ENCODE measurements at places on chromosomes 2 and 18.

DNA sequence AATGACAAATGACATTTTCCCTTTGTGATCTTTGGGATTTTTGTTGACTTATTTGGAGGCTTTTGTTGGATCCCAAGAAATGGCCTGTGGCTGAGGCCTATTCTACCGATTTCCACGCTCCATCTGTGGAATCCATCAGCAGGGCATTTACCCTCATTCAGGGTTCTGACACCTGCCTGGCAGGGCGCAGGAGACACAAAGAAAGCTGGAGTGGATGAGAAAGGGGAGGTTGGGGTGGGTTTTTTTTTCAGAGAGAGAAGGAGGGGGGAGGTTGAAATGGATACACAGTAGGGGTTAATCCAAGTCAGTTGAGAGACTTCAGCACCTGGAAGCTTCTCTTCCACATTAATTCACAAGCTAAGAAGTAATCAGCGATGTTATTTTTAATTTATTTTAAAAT, 59.7 kb downstream of the PAX3 start:
- no peak for DNase-seq

DNA sequence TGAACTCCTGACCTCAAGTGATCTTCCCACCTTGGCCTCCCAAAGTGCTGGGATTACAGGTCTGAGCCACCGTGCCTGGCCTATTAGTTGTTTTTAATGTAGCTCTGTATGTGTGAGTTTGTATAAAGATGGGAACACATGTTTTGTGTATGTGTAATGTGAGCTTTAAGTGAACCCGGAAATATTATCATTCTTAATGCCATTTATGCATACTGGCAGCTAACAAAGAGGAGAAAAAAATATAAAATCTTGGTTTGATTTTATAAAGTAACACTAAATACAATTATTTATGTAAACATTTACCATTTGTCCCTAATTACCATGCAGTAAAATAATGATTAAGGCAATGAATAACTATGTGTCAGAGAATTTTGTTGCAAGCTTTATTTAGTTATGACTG, 9.1 kb upstream of the CKAP2L start:
- DNase-seq = no peak

GRCh38 chr2:27591745-27592144, 8.9 kb downstream of the ZNF512 start:
- DNase-seq = no peak

DNA sequence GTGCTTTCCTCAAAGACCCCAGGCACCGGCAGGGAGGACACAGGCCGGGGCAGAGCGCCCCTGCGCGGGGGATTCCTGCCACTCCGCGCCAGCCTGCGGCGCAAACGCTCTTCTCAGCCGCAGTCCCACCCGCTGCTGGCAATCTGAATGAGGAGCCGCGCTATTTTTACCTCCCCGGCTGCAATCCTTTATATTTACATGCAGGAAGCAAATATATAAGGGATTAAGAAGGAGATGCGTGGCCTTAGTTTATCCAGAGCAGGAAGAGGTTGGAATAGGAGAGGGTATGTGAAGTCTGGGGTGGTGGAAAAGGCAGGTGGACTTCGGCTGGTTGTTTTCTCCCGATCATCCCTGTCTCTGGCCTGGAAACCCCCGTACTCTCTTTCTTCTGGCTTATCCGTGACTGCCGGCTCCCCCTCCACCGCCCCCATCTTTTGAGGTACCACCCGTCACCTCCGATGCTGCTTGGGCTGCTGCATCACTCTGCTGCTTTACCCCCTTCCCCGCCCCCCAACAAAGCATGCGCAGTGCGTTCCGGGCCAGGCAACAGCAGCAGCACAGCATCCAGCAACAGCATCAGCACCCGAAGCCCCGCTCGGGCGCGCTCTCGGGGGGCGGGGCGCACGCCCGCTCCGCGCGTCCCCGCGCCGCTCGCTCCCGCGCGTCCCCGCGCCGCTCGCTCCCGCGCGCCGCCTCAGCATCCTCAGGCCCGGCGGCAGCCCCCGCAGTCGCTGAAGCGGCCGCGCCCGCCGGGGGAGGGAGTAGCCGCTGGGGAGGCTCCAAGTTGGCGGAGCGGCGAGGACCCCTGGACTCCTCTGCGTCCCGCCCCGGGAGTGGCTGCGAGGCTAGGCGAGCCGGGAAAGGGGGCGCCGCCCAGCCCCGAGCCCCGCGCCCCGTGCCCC, at the start of gene ADAM23:
ADAM23 (plus strand) TSS at position 700 of the 902 bp plus-strand sequence. CDS start 335 bp downstream, outside the sequence.
- DNase-seq = peak; percentile 47

GRCh38 chr2:19577723-19578122, 219.3 kb upstream of the OSR1 start:
- no peak for DNase-seq

DNA sequence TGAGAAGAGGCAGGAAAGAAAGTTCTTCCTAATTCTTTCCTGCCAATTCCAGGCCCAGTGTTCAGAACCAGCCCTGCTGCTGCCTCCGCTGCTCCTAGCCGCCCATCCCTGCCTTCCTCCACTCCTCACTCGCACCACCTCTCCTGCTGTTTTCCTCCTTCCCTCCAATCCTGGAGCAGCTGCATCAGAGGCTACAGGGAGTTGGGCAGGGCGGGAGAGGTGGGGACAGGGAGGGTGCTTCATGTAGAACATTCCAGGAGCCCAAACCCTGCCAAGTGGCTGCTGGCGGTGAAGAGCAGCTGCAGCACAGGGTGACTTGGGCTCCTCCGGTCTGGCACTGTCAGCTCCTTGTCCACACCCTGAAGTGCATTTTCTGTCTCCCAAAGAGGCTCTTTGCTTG, 176.3 kb downstream of the TNS1 start:
- no peak for DNase-seq

DNA sequence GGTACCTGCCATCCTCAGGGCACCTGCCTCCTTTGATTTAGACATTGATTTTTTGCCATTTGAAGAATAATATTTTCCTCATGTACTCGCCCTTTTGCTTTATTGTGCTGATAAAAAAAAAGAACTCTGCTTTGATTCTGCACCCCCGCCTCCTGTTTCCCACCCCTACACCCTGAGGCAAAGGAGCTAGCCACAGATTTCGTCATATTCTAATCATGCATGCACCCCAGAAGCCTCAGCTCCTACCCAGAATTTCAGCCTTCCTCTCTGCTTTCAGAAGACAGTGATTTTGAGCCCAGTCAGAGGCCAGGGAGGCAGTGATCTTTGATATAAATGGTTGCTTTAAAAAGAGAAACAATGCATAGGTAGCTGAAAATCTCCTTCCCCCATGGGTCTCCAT, 329.0 kb downstream of the PTPRM start:
- no peak for DNase-seq

GRCh38 chr2:5851410-5851809, 159.2 kb downstream of the SOX11 start:
- no peak for DNase-seq

DNA sequence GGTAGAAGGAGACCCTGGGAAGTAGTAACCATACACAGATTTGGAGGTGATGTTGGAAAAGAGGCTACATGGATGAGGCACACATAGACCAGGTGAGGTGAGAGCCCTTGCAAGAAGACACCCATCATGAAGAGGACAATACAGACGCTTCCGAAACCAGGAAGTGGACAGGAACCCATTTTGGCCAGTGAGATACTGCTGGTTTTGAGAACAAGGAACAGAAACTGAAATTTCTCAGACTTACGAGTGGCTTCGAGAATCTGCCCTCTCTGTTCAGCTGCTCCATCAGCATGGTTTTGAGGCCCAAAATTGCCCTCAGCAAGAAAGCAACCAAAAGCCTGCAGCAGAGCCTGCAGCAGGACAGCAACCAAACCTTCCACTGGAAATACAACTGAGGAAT, 479.1 kb upstream of the NRXN1 start:
- no peak for DNase-seq

GRCh38 chr18:79776674-79777073, 21.1 kb upstream of the KCNG2 start:
- no peak for DNase-seq

DNA sequence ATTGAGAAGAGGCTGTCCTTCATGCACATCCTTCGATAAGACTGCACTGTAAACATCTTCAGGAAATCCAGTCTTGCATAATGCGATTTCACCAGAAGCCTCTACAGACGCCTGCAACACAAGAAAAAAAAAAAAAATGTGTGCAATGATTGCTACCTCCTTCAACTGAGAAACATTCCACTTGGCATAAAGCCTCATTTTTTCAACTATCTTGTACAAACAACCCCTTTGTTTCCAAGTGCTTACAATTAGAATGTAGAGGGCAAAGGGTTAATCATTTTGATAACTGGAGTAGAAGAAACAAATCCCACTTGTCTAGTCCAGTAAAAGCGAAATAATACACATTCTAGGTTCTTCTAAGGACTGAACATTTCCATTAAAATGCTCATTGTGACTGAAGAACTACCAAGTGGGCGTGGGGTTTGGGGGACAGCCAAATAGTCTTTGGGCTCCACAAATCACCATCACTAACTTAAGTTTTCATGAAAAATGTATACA, 29.2 kb downstream of the CDH2 start:
- DNase-seq = no peak

DNA sequence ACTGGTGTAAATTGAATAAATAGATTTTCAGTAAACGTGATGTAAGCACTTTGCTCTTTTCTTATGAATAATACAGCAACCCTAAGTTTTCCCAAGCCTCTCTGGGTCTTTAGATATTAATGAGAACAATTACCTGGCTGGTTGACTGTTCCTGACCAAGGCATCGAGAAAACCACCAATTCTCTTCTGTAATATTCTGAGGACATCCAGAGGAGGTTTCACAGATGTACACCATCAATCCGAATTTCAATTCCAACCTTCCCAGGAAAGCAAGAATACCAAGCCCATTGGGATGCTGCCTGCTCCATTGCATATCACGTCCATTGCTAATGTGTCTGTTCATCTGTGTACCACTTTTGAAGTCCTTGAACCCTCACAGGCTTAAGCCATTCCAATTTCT, 571.8 kb downstream of the NUP35 start:
- DNase-seq = no peak

GRCh38 chr2:19868701-19869580, 32.8 kb downstream of the TTC32 start:
- DNase-seq = peak; percentile 36

DNA sequence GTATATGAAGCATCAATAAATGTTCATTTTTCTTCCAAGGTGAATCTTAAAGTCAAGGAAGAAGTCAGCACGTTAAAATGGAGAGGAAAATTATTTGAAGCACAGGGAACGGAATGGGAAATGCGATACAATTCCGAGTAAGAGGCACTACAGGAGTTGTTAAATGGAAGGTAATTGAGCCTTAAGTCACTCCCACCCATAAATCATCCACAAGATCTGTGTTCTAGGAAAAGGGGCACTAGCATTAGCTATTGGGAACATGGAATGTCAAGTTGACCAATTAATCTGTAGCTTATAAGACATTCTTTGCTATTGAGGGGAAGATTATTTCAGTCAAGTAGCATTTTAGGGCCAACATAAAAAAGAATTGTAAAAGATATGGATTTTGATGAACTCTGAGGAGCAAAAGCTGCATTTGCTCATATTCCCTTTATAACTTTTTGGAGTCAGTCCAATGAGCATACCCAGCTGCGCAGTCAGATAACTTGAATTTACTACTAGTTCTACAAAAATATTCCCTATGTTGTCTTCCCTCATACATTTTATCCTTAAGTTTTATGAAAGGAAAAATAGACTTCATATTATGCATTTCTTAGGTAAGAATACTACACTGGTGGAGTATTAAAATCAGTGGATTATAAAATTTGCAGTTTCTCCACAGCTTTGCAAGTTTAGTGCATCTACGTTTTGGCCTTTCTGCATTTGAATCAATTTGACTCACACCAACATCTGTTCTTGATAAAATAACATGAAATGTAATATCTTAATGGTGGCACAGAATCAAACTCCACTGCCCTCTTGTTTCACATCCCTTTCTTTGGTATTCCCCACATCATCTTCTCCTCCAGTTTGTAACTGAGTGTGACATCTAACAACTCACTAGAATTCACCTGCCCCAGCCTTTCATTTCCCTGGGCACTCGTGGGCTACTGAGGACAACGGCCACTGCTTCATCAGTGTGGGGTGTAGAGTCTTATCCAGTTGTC, 95.6 kb downstream of the SP3 start:
- no peak for DNase-seq

GRCh38 chr2:173963817-173964564, 1.2 kb downstream of the SP3 start:
- DNase-seq = peak; percentile 85

DNA sequence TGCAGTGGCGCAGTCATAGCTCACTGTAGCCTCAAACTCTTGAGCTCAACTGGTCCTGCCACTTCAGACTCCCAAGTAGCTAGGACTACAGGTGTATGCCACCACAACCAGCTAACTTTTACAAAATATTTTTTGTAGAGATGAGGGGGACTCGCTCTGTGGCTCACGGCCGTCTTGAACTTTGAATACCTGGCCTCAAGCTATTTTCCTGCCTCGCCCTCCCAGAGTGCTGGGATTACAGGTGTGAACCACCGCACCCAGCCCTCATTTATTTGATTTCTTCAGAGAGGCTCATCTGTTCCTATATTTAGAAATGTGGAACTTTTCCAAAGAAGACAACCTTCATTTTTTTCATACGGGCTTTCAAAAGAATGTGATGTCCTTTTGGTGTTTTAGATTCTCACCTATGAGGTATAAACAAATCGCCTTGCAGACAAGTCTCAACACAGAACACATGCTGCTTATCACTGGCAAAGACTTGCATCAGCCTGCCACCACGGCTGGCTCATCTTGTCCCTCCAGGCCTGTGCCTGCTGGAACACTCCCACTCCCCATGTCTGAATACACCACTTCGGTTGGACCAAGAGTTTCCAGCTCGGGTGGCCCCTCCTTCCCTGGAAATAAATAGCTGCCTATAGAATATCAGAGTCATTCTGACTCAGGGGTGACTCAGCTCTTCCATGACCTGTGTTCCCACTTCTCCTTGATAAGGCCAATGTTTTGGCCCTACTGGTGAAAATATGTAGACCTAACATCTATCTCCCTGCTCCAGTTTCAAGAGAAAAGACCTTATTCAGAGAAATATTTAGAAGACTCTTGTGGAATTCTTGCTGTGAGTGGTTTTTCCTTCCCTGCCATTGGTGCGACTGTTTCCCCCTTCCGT, 202.6 kb downstream of the TGIF1 start:
- DNase-seq = peak; percentile 60

- no peak for DNase-seq
Observed at GRCh38 chr2:231228223-231228622, 29.8 kb downstream of the ARMC9 start.

- no peak for DNase-seq
Observed at GRCh38 chr2:96940980-96941775, 45.2 kb downstream of the FAM178B start.

- no peak for DNase-seq
Observed at GRCh38 chr18:63346031-63346430, 21.0 kb downstream of the KDSR start.

DNA sequence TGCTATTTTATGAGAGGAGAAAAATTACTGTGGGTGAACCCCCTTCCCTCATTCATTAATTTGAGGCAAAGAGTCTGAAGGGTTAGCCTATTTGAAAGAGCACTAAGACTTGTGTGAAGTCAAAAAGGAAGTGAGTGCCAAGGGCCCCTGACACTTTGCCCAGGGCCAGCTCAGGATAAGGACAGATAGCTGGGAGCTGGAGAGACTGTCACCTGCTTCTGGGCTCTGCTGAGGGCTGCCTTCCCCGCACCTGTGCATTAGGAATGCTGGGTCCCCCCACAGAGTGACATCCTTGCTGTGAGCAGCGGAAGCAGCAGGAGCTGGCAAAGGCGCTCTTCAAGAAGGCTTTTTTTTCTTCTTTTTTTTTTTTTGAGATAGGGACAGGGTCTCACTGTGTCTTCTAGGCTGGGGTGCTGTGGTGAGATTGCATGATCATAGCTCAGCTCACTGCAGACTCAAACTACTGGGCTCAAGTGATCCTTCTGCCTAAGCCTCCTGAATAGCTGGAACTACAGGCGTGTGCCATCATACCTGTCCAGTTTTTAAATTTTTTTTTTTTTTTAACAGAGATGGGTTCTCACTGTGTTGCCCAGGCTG, 148.3 kb downstream of the AQP4 start:
- DNase-seq = no peak
